ENCODE measurements at places on chromosomes 3 and 15. TPM values are rescaled to one million over a fixed set of nuclear protein-coding genes. Genes with fewer than 3 reads are reported as not detected.
A peak's percentile ranks its signal among the peaks of the same experiment; 100 is the strongest.

Gene PIGZ
- total RNA-seq: 10.1 TPM

Gene UROC1
- 0.15 TPM for total RNA-seq

Gene OCA2
- 3.3 TPM for total RNA-seq

Gene TMEM207
- not detected for total RNA-seq

Gene CAPN3
- total RNA-seq: 3.3 TPM

- no peak overlapping the region for H3K27ac ChIP-seq
- no peak overlapping the region for H3K4me3 ChIP-seq
- DNase-seq: no peak
- no peaks in the 10 kb centered on the region for H3K4me1 ChIP-seq
- no peaks in the 10 kb centered on the region for H3K36me3 ChIP-seq
Measured at GRCh38 chr3:109265295-109265694, 51.0 kb downstream of the DPPA2 start.

- H3K27me3 ChIP-seq: no peaks in the 10 kb centered on the region
- H3K4me1 ChIP-seq: peaks cover 14% of the 10 kb centered on the region
- H3K27ac ChIP-seq: peak overlapping the region; percentile 14
Measured at GRCh38 chr3:58092521-58092920, 84.3 kb downstream of the FLNB start.

GRCh38 chr3:131503320-131503635, 507 bp upstream of the MRPL3 start:
- H3K4me1 ChIP-seq: peaks cover 22% of the 10 kb centered on the region
- peaks cover 4% of the 10 kb centered on the region for H3K27me3 ChIP-seq
- peaks cover 11% of the 10 kb centered on the region for H3K36me3 ChIP-seq
- H3K27ac ChIP-seq: no peak overlapping the region
- no peak for DNase-seq
- H3K4me3 ChIP-seq: peak overlapping the region; percentile 94

DNA sequence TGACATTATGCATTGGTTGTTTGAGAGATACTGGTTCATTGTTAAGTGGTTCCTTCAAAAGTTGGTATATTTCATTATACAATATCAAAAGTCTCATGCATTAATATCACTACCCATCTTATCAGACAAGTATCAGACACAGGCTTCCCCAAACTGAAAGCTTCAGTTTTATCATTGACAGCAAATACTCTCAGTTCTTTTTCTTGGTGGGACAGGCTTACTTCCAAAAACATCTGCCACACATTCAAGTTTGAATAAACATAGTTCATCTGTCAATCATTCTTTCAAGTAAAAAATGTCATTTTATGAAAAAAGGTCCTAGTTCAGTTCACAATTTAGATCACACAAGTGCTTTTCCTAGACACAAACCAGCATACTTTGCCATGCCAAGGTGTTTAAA, 280.0 kb upstream of the TRIM42 start:
- H3K27ac ChIP-seq: no peak overlapping the region
- no peak overlapping the region for H3K4me3 ChIP-seq
- no peaks in the 10 kb centered on the region for H3K36me3 ChIP-seq
- H3K4me1 ChIP-seq: peaks cover 9% of the 10 kb centered on the region
- no peaks in the 10 kb centered on the region for H3K27me3 ChIP-seq
- DNase-seq: no peak

GRCh38 chr3:179861953-179862352, 174.8 kb downstream of the PEX5L start:
- peaks cover 8% of the 10 kb centered on the region for H3K27me3 ChIP-seq
- H3K27ac ChIP-seq: no peak overlapping the region
- DNase-seq: no peak
- H3K4me1 ChIP-seq: no peaks in the 10 kb centered on the region
- no peaks in the 10 kb centered on the region for H3K36me3 ChIP-seq
- H3K4me3 ChIP-seq: no peak overlapping the region

DNA sequence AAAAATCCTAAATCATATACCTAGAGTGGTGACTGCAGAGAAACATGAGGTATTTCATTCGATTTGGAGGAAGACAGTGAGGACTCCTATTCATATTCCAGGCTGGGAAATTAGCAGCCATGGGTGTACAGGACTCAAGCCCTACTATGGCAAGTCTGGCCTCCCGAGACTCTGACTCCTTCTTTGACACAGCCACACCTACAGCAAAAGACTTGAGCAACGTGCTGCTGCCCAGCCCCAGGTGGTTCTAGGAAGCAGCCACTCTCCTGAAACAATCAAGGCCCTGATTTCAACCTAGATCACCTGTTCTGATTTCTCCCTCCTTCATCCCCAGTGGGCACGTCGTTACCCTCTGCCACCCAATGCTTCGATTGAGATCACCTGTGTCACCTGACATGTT, 84.0 kb upstream of the ATP11B start:
- no peak overlapping the region for H3K4me3 ChIP-seq
- no peak overlapping the region for H3K27ac ChIP-seq
- H3K4me1 ChIP-seq: peaks cover 2% of the 10 kb centered on the region

DNA sequence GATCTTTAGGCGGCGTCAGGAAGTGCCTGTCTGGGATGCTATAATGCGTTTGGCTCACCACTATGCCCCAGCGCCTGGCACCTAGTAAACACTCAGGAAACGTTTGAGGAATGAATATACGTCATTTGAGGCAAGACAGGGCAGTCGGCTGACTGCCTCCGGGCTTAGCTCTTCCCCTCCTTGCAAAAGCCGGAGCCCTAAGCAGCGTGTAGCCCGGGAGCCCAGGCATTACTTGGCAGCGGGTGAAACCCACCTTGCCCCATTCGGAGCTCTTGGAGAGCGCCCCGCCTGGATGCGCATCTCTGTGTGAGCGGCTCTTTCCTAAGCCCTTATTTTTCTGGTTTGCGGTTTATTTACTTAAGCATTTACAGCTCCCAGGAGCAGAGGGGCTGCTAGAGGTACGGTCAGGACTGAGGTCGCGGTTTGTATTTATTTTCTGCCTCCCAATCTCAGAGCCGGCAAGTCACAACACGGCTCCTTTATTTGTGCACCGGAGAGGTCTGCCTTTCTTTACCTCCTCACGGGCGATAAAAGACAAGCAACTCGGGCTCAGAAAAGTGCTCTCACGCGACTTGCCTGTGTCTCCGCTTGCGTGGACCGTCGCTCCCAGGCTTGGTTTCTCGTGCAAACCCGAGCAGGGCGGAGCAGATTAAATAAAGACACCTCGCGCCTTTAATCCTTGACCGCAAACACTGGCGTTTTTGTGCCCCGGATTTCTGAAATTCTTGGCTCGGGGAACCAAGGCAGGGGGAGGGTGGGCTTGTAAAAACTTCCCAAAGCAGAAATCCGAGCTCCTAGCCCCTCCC, 737 bp upstream of the ITPR1 start:
- H3K27ac ChIP-seq: peak overlapping the region; percentile 96
- peaks cover 2% of the 10 kb centered on the region for H3K27me3 ChIP-seq
- peak overlapping the region; percentile 87 for H3K4me3 ChIP-seq
- DNase-seq: no peak

DNA sequence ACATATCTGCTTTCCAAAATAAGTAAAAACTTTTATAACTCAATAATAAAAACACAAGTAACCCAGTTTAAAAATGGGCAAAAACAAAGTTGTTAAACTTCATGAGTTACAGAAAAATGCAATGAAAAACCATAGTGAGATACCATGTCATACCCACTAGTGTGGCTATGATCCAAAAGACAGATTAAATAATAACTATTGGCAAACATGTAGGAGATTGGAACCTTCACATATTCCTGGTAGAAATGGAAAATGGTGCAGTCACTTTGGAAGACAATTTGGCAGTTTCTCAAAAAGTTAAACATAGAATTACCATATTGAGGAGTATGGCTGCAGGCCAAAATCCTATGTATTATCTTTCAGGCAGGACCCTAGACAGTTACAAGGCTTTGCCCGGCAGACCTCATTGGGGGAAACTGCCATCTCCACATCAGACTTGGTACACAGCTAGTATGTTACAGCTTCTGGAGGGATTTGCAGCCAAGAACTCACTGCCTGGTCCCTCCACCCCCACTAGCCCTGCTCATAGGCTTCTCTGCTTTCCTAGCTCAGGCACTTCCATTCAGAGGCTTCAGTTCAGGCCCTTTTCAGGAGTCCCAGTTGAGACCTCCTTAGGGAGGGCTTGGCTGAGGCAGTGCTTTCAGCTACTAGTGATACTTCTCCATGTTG, 147.8 kb downstream of the NEK10 start:
- no peak overlapping the region for H3K27ac ChIP-seq
- DNase-seq: no peak
- H3K4me1 ChIP-seq: peaks cover 36% of the 10 kb centered on the region
- peaks cover 4% of the 10 kb centered on the region for H3K36me3 ChIP-seq
- no peaks in the 10 kb centered on the region for H3K27me3 ChIP-seq

DNA sequence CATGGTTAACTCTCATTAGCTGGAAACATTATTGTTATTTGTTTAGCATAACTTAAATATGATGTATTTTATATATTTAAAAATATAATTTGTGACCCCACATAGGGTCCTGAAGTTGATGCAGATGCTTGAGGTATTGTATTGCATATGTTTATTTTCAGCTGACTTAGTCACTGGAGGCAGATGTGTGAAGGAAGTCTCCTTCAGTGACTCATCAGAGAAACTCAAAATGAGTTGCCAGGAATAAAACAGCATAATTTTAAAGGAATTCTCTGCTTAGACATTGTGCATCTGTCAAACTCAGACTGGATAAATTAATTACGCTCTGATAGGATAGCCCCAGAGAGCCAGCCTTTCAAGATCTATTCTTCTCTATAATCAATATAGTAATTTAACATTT, 7.9 kb upstream of the OR4F6 start:
- no peaks in the 10 kb centered on the region for H3K36me3 ChIP-seq
- H3K27ac ChIP-seq: no peak overlapping the region
- no peak overlapping the region for H3K4me3 ChIP-seq
- H3K4me1 ChIP-seq: peaks cover 5% of the 10 kb centered on the region
- peaks cover 10% of the 10 kb centered on the region for H3K27me3 ChIP-seq

GRCh38 chr3:49158792-49159191, 7.3 kb downstream of the CCDC71 start:
- DNase-seq: no peak
- H3K4me3 ChIP-seq: no peak overlapping the region
- H3K36me3 ChIP-seq: peaks cover 5% of the 10 kb centered on the region

DNA sequence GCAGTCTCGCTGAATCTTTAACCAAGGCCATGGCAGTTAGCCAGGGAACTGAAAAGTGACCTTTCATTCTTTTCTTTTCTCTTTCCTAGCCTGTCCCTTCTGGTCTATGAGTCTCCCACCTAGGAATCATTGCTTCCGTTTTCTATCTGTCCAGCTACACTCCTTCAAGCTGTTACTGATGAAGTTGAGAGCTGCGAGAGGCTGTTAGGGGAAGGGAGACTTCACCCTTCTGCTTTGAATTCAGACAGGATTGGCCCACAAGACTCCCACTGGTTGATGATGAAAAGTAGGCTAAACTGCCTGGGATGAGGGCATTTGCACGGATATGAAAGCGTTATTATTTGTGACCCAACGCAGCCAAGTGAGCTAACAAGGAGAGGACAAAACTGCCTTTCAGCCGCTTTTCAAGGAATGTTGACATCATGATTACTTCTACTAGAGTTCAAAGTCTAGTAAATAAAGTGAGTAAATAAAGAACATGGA, 30.2 kb downstream of the EIF4E3 start:
- DNase-seq: no peak
- peak overlapping the region; percentile 87 for H3K27ac ChIP-seq
- no peaks in the 10 kb centered on the region for H3K36me3 ChIP-seq
- peaks cover 29% of the 10 kb centered on the region for H3K4me1 ChIP-seq

DNA sequence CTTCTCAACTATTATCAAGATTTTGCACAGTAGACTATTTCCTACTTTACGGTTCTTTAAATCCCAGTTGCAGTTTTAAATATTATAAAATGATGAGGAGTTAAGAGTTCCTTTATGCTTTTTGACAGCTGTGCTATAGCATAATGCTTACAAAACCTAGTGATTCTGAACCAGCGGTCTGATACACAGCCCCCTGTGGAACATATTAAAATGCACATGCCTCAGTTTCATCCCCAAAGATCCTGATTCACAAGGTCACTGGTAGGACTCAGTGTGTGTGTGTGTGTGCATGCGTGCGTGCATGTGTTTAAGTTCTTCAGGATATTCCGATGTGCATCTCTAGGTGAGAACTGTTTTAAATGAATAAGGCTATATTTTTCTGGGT, 330.1 kb upstream of the TPM1 start:
- no peak overlapping the region for H3K27ac ChIP-seq
- no peak overlapping the region for H3K4me3 ChIP-seq
- H3K27me3 ChIP-seq: no peaks in the 10 kb centered on the region
- peaks cover 5% of the 10 kb centered on the region for H3K36me3 ChIP-seq

DNA sequence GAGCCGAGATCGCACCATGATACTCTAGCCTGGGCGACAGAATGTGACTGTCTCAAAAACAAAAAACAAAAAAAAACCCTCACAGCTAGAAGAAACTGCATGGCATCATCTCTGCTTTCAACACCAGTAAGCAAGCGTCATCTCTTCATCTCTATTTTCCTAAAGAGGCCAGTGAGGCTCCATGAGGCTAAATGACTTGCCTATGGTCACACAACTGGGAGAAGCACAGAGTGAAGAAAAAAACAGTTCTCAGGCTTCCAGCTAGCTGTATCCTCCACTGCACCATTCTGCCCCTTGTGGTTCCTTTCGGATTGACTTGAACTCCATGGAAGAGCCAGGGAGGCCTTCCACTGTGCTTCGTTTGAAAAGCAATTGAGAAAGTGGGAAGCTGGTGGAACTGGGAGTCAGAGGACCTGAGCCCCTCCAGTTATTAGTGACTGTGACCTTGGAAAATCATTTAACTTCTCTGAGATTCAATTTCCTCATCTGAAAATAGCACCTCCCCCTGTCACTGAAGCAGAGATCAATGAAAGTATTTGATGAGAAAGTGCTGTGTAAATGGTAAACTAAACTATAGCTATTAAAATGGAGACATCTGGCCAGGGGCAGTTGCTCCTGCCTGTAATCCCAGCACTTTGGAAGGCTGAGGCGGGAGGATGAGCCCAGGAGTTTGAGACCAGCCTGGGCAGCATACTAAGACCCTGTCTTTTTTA, 32.1 kb upstream of the DENND4A start:
- no peak for DNase-seq
- H3K36me3 ChIP-seq: no peaks in the 10 kb centered on the region
- H3K4me1 ChIP-seq: peaks cover 5% of the 10 kb centered on the region
- peaks cover 9% of the 10 kb centered on the region for H3K27me3 ChIP-seq

GRCh38 chr15:62549345-62549970, 384.4 kb upstream of the C2CD4B start:
- no peaks in the 10 kb centered on the region for H3K27me3 ChIP-seq
- H3K4me1 ChIP-seq: peaks cover 15% of the 10 kb centered on the region
- peaks cover 3% of the 10 kb centered on the region for H3K36me3 ChIP-seq
- H3K4me3 ChIP-seq: no peak overlapping the region
- DNase-seq: no peak
- no peak overlapping the region for H3K27ac ChIP-seq

DNA sequence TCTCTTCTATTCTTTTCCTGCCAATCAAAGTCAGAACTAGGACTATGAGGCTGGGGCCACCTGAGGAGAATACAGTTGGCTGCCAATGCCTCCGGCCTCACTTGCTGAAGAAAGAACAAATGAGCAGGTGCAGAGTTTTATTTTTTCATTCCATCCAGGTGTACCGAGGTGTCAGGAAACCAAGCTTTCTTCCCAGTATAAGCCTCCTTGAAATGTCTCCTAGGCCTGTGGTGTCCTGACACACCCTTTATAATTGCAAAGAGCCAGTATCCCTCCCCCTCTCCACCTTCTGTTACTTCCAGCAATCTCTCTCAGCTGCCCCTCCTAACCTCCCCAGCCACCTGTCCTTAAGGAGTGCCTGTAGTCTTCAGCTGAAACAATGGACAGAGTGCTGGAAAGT, 127.9 kb downstream of the SLC9A9 start:
- H3K27me3 ChIP-seq: peaks cover 7% of the 10 kb centered on the region
- DNase-seq: no peak
- no peak overlapping the region for H3K4me3 ChIP-seq
- no peaks in the 10 kb centered on the region for H3K36me3 ChIP-seq
- no peaks in the 10 kb centered on the region for H3K4me1 ChIP-seq

Data from chondrocyte (in vitro differentiated cells).